ENCODE measurements at places on chromosomes 12 and 14. TPM values are rescaled to one million over a fixed set of nuclear protein-coding genes. Genes with fewer than 3 reads are reported as not detected.

KCNMB4 gene
- 1.4 TPM for total RNA-seq

RDH11 gene
- 16.1 TPM for total RNA-seq

SLCO1B3 gene
- 0.28 TPM for total RNA-seq

NGB gene
- total RNA-seq = not detected

AP1G2 gene
- 8.5 TPM for total RNA-seq
